HS-5 (cell line): ENCODE measurements at places on chromosomes 7 and 10.

DNA sequence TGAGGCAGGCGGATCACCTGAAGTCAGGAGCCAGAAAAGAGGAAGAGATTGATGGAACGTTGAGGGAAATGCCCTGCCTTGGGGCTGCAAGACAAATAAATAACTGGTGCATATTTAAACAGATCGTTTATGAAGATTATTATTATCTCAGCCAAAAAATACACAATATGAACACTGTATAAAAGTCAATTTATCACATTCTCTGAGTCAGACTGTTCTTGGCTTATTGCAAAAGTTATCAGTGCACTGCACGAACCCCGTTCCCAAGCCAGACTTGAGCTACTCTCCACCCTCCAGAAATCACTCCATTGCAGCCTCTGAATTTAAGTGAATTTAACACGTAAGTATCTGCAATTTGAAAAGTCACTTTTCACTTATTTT lies 1.6 kb downstream of the DNMBP start:
- no peak for DNase-seq

GRCh38 chr7:44884621-44885393 lies 523 bp downstream of the PURB start:
- no peak for DNase-seq

GRCh38 chr10:122561792-122562191 lies 1.2 kb downstream of the DMBT1 start:
- no peak for DNase-seq

- DNase-seq, result no peak
These were observed 48.8 kb downstream of the COL26A1 start for GRCh38 chr7:101411508-101411874.

DNA sequence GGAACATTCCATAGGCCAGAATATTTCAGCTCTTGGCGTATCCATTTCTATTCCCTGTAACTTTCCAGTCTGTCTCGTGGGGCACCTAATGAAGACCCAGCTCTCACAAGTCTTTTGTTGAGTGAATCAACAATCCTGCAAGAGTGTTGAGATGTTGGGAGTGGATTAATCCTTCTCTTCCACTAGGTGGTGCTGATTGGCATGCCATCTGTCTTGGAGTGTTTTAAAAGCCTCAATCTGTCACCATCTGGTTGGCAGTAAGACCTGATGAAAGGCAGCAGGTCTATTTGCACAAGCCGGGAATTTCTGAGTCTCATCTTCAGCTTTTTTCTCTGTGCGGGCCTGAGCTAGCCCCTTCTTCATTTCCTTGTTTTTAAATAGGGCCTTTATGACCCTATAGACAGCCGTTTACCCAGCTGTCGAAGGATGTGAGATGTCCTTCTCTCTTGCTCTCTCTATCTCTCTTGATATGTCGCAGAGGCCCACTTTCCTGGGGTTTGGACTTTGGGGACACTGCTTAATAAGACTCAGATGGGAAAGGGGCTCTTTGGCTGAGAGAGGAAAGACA lies 180.5 kb downstream of the ZNF365 start:
- DNase-seq, result no peak

DNA sequence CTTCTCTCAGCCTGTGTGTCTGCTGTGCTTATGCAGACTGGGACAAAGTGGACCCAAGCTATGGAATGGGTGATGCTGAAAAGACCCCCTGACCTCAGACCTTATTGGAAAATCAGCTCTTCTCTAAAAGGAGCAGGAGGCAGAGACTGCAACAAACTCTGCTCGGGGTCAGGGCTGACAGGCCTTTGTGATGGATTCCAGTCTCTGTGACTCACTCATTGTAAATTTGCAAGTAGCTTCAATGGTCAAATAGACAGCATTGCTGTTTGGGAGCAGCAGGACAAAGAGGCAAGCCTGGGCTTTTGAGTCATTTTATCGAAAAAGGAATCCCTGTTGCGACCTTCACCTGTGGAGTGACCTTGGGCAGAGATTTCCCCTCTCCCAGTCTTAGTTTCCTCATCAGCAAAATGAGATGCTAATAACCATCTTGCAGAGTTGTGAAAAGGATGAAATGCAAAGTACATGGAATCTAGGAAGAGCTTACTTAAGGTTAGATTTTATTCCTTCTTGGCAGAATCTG lies 26.1 kb upstream of the GPR26 start:
- no peak for DNase-seq

- no peak for DNase-seq
These were observed 68.6 kb downstream of the SRI start for GRCh38 chr7:88151119-88151790.

- no peak for DNase-seq
These were observed 3.4 kb upstream of the ADCY1 start for GRCh38 chr7:45570797-45571196.

DNA sequence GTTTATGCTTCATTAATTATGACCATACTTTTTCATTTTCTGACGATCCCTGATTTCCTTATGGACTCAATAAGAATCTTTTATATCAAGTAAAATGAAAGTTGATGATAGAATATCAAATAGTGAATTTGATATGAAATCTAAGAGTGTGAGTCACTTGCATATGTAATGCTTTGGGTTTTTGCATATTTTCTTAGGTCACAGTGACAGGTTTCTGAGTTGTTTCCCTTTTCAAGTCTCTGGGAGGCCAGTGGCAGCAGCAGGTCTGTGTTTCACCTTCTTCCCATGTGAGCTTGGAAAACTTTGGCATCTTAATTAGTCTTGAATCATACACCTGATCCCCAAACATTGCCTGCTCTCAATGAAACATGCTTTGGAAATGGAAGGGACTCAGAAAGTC lies 34.7 kb upstream of the GJD4 start:
- no peak for DNase-seq

GRCh38 chr10:97780841-97781617 lies 9.2 kb upstream of the SFRP5 start:
- DNase-seq, result no peak
